ENCODE measurements at places on chromosomes 6 and 20. TPM values are rescaled to one million over a fixed set of nuclear protein-coding genes. Genes with fewer than 3 reads are reported as not detected.

DNA sequence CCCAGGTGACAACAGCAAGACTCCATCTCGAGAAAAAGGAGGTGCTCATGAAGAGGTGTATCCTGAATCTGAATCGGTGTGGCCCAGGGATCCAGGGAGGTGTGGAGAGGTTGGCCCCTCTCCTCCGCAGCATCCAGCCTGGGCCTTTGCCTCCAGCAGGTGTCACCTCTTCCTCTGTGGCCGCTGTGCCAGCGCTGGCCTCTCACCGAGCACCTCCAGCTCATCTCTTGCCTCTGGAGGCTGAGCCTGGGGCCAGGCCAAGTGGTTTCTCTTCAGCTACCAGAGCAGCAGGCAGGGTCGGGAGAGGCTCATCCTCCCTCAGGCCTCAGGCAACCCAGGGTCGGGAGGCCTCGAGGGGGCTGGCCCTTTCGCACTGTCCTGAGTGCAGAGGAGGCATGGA is 1.2 kb upstream of the COL20A1 start:
- no peak overlapping the region for H3K4me3 ChIP-seq
- H3K27me3 ChIP-seq, result peaks cover 13% of the 10 kb centered on the region
- H3K36me3 ChIP-seq, result peaks cover 21% of the 10 kb centered on the region
- H3K27ac ChIP-seq, result no peak overlapping the region
- no peaks in the 10 kb centered on the region for H3K4me1 ChIP-seq

- no peaks in the 10 kb centered on the region for H3K36me3 ChIP-seq
- no peaks in the 10 kb centered on the region for H3K4me1 ChIP-seq
- no peak overlapping the region for H3K27ac ChIP-seq
- H3K4me3 ChIP-seq, result no peak overlapping the region
- H3K27me3 ChIP-seq, result no peaks in the 10 kb centered on the region
- peak; percentile 67 for DNase-seq
These were observed 57.7 kb downstream of the SNX5 start for GRCh38 chr20:17910828-17911294.

Gene VGLL2
- not detected for total RNA-seq

DNA sequence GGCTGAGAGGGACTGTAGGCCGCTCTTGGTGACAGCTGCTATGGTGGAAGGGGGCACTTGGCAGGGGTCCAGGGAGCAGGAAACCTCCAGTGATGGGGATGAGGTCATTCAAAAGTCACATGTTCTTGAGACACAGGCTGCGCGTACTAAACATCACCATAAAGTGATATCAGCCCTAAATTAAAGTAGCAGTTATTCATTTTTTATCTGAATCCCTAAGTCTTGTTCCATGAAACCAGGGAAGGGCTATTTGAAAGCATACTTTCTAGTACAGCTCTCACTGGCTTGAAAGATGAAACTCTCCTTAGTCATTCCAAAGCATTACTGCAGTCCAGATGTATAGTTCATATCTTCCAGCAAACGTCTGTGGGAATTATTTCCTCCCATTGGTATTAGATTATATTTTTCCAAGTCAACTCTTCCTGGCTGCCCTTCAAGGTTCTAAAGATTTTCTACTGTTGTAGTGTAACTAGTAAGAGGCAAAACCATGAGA is 373.1 kb downstream of the CD109 start:
- H3K4me1 ChIP-seq, result no peaks in the 10 kb centered on the region
- H3K27ac ChIP-seq, result no peak overlapping the region
- H3K36me3 ChIP-seq, result no peaks in the 10 kb centered on the region
- no peak for DNase-seq

GRCh38 chr6:60754879-60755278 is 1531.1 kb downstream of the KHDRBS2 start:
- no peaks in the 10 kb centered on the region for H3K36me3 ChIP-seq
- no peak overlapping the region for H3K4me3 ChIP-seq
- no peak overlapping the region for H3K27ac ChIP-seq
- DNase-seq, result no peak

- H3K4me3 ChIP-seq, result no peak overlapping the region
- H3K36me3 ChIP-seq, result no peaks in the 10 kb centered on the region
- no peaks in the 10 kb centered on the region for H3K27me3 ChIP-seq
These were observed 146.9 kb upstream of the SGK1 start for GRCh38 chr6:134464690-134465411.
